ENCODE measurements at places on chromosomes 4 and X.

GRCh38 chr4:154033921-154034320, 245.0 kb upstream of the SFRP2 start:
- no peak for DNase-seq

GRCh38 chr4:181536811-181537434, 706.3 kb upstream of the TENM3 start:
- DNase-seq = no peak

GRCh38 chr4:87053176-87053658, 118.4 kb downstream of the AFF1 start:
- DNase-seq = no peak

DNA sequence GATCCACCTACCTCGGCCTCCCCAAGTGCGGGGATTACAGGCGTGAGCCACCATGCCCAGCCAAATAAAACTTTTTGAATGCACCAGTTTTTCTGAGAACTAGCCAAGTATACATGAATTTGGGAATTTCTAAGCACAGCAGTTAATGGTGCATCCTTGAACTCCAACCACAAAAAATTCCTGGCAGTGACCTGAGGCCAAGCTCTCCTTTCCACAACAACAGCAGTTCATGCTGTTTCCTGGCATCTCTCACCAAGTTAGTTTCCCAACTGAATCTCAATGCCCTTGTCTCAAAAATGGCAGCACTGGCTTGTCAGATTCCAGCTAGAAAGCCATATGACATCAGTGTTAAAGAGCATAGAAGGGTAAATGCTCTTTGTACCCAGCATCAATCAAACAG, 15.9 kb upstream of the XKRX start:
- DNase-seq = no peak

DNA sequence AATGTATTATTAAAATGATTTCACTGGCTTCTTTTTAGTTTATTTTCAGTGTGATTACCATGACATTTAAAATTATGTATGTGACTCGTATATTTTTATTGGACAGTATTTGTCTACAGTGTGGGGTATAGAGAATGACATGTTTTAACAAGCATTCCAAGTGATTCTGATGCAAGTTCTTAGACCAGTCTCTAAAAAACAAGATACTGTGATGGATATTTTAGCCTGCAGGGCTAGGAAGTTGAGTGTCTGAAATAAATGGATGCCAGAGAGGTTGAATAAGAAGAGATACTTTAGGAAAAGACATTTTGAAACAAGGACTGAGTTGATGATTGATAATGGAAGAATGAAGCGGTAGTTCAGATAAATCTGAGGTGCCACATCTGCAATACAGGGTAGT, 3.5 kb upstream of the MAD2L1 start:
- DNase-seq = no peak

DNA sequence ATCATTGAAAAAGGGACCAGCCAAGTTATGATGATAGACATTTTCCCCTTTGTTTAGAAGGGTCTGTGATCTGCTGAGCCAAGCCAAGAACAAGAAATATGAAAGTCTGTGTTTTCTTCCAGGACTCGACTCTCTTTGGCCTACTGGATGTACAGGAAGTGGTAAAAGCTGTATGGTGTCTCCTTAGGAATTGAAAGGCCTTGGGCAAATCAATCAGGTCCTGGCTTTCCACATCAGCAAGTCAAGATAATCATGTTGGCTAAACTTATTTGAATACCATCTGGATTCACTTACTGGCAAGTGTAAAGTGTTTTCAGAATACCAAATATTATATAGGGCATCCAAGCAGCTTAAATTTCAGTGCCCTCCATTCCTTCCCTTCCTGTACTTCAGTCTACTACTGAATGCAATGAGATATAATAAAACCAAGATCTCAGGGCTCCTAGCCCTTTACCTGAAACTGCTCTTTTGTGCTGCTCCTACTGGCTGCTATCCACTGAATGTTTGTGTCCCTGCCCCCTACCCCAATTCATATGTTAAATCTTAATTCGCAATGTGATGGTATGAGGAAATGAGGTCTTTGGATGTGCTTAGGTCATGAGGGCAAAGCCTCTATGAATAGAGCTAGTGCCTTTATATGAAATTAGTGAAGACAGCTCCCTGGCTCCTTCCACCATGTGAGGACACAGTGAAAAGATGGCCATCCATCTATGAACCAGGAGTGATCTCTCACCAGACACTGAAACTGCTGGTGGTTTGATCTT, 578.0 kb downstream of the SPRY1 start:
- no peak for DNase-seq

GRCh38 chr4:156941940-156942548, 29.6 kb downstream of the PDGFC start:
- no peak for DNase-seq

- DNase-seq = no peak
Measured at GRCh38 chr4:3599951-3600350, 67.7 kb upstream of the LRPAP1 start.

DNA sequence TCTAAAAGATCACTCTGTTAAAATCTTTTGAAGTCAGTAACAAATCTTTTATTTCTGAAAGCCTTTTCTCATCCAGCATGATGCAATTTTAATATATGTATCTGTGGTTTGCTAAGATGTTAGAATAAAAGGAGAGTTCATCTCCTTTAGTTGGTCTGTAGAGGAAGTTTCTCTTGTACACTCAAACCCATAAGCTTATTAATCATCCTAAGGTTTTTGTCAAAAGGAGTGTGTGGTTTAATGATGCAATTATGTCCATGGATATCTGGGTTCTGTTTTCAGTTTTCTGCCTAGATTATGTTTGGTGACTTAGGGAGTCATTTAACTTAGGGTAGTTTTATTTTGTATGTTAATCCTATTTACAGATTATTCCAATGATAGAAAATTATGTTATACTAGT, 52.1 kb upstream of the NDST4 start:
- no peak for DNase-seq

- no peak for DNase-seq
Measured at GRCh38 chrX:41922431-41923151, 763 bp downstream of the CASK start.

GRCh38 chrX:31366041-31366440, 294.2 kb upstream of the FTHL17 start:
- DNase-seq = no peak

- DNase-seq = no peak
Measured at GRCh38 chrX:18354369-18355223, at the start of gene SCML2. Gene SCML2 (minus strand): TSS chrX:18354688. CDS start chrX:18334071, 20,617 bp downstream.

Data from stimulated activated CD4-positive, alpha-beta T cell treated with anti-CD3 and anti-CD28 coated beads, Interleukin-1b, Interleukin-23, amount 100 ng/mL, for 1 hour (primary cell).